AG09309 (cell line): ENCODE measurements at places on chromosomes 1 and 21.

- DNase-seq = no peak
Measured at GRCh38 chr1:2504949-2505272, 21.5 kb downstream of the PANK4 start.

DNA sequence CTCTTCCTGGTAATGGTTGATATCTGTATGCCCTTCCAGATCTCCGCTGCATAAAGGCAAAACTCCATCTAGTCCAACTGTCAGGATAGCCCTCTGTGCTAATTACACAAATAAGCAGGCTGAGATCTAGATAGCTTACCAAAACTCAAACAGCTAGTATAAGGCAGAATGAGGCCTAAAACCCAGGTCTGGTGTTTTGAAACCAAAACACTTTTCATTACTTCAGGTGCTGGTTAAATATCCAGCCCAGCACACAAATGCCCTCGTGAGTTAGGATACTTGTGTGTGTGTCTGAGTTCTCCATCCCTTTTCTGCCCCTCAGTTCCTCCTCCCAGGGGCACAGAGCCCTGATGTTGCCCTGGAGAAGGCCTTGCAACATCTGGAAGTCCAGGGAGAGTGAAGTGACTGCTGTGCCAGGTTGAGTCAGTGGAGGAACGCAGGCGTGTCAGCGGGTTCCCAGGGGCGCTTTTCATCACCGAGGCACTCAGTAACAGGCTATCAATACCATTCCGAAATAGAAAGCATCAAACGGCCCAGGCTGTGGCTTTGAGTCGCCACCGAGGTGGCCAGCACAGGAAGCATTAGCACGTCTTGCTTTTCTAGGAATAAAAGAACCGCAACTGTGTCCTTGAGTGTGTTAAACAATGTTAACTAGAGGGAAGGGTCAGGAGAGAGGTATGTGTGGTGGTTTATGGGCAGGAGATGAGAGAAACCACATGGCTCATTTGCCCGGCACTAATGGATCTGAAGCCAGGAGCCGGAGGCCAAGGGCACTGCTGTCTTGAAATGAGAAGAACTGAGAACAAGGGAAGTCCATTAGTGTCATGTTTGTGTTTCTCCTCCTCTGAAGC is 90.7 kb upstream of the WLS start:
- DNase-seq = peak; percentile 37

DNA sequence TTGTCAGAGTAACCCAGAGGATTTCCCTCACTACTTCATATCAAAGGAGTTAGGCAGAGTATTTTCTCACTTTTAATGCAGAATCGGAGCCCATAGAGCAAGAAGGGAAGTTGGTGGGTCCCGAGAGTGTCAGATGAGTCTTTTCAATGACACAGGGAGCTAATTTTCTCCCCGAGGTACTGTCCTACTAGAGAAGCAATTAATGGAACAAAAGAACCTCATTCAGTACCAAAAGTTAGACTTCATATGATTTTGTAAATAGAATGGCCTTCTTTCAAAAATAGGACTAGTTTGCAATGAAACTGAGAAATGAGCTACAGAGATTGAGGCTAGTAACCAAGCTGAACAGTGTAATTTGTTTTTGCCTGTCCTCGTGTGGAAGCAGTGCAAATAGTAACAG is 3.9 kb downstream of the NCAM2 start:
- no peak for DNase-seq

GRCh38 chr1:227465256-227465655 is 98.1 kb upstream of the ZNF678 start:
- no peak for DNase-seq

DNA sequence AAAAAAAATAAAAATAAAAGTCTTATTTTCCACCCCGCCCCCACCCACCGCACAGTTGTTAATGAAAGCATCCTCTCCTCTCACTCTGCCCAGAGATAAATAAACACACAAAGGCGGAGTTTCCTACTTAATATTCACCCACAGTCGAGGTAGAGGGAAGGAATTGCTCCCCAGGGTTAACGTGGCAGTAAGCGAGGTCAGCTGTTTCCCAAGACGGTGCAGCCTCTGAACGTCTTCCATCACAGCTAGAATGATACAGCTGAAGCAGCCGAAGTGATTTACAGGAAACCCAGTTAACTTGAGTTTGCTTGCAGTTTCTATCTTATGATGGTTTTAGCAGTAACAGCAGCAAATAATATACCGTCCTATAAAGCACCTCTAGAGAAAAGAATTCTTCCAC is 283.9 kb downstream of the PBX1 start:
- DNase-seq = no peak

- no peak for DNase-seq
Measured at GRCh38 chr1:68112835-68113243, 62.4 kb upstream of the DIRAS3 start.

- DNase-seq = no peak
Measured at GRCh38 chr1:192860478-192861185, 51.8 kb downstream of the RGS2 start.

DNA sequence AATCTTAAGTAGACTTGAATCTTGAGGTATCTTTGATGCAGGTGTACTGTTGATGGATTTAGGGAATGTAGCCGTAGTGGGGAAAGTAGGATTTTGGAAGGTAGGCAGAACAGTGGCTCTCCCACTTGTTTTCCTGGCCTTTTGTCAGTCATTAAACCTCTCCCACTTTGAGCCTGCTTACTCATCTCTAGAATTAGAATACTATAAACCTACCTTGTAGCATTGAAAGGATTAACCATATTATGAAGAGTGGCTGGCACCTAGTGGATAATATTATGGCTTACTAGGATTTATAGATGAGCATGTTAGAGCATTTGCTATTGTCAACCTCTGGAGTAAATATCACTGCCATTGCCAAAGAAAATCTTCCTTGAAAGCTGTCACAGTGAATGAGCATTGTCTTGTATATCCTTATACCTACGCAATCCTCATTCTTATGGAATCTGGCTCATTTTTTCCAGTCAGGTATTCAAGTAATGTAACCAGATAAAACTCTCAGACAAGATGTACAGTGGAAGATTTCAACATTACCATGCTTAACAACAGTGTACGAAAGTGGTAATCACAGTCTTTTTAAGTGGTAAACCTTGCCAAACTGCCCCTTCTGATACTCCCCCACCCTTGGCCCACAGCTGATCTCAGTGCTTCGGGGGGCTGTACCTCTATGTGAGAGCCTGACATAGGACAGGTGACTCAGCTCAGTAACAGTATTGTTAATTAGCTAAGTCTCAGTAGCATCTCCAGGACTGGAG is 44.4 kb downstream of the SH3GLB1 start:
- DNase-seq = no peak

DNA sequence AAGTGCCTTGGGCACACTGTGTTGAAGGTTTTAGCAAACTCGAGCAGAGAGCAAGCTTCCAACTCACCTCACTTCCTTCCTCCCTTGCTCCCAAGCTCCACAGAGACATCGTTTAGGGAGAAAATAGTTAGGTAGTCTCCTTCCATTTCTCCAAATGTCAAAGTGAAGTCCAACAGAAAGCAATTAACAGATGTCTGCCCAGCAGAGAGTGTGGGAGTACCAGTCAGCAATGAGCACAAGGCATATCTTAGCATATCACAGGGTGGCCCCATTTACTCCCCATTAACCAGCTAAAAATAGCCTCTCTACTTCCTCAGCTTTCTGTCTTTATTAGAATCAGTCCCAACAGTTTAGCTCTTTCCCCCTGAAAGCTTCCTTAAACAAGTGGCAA is 334.2 kb upstream of the CAMK1G start:
- no peak for DNase-seq

GRCh38 chr1:222375701-222376100 is 172.2 kb downstream of the HHIPL2 start:
- DNase-seq = no peak

- DNase-seq = no peak
Measured at GRCh38 chr21:35697321-35697808, 363.0 kb downstream of the SETD4 start.
